H54 (cell line): ENCODE measurements at places on chromosomes 1 and 21.

DNA sequence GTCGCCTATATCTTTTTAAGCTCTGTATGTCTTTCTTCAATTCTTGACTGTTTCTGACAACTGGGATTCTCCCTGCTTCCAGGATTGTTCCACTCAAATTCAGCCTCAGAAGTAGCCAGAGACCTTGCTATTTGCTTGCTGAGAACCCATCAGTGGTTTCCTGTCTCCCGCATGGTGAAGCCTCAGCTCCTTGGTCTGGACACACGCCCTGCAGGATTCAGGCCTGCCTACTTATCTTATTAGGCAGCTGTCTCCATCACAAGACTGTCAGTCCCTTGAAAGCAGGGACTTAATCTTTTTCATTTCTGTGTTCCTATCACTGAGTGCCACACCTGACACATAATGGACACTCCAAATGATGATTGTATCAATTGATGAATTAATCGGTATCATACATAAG is 175.3 kb downstream of the PLPP3 start:
- no peak for DNase-seq

DNA sequence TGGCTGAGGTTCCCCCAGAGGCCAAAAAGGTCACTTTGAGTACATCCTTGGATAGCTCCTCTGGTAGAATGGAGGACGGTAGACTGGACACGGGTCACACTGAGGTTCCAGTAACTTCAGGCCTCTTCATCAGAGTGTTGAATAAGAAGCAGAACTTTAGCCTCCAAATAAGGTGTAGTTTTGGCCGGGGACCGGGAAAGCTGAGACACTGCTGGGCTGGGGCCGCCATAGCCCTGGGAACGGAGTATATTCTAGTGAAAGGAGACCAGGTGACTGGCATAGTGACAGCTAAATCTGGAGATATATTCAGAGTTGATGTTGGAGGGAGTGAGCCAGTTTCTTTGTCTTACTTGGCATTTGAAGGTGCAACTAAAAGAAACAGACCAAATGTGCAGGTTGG is 84.1 kb downstream of the EVA1C start:
- DNase-seq, result no peak

GRCh38 chr1:176199707-176200106 is 7.4 kb downstream of the COP1 start:
- DNase-seq, result no peak

- no peak for DNase-seq
Measured at GRCh38 chr1:20540281-20540680, 12.1 kb upstream of the FAM43B start.
